Activated CD4-positive, alpha-beta T cell treated with anti-CD3 and anti-CD28 coated beads, Interleukin-10, Interleukin-2, amounts not matched to agents 100 ng/mL and 50 ng/mL, durations not matched to agents 16 hours and 8 hours (primary cell): ENCODE measurements at places on chromosomes 12 and 14.

GRCh38 chr12:79597910-79598309, 92.9 kb downstream of the PAWR start:
- DNase-seq: no peak

- no peak for DNase-seq
These were observed 839.1 kb downstream of the NRXN3 start for GRCh38 chr14:79009286-79009685.

DNA sequence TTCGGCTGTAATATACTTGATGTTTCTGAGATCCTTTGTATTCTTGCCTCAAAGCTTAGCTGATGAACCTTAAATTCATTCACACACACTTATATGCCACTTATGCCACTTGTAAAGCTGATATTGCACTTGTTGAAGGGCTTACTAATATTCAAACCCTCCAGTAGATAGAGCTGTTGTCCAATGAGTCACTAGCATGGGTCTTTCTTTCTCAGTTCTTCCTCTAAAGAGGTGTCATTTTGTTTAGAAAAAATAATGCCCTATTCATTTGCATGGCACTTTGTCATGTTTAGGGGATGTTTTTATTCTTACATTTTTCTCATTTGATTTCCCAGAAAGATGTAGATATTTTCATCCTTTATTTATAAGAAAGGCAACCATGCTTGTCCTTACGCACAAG, 56.4 kb downstream of the MON2 start:
- peak; percentile 54 for DNase-seq

- DNase-seq: no peak
These were observed 59.1 kb downstream of the PLXNC1 start for GRCh38 chr12:94207467-94207848.

- no peak for DNase-seq
These were observed 43.4 kb upstream of the RIN3 start for GRCh38 chr14:92470215-92470614.
